NCI-H1930 (cell line): ENCODE measurements at places on chromosomes 5 and 9.

GRCh38 chr9:126880947-126881332, 20.5 kb downstream of the ZBTB34 start:
- DNase-seq = no peak

DNA sequence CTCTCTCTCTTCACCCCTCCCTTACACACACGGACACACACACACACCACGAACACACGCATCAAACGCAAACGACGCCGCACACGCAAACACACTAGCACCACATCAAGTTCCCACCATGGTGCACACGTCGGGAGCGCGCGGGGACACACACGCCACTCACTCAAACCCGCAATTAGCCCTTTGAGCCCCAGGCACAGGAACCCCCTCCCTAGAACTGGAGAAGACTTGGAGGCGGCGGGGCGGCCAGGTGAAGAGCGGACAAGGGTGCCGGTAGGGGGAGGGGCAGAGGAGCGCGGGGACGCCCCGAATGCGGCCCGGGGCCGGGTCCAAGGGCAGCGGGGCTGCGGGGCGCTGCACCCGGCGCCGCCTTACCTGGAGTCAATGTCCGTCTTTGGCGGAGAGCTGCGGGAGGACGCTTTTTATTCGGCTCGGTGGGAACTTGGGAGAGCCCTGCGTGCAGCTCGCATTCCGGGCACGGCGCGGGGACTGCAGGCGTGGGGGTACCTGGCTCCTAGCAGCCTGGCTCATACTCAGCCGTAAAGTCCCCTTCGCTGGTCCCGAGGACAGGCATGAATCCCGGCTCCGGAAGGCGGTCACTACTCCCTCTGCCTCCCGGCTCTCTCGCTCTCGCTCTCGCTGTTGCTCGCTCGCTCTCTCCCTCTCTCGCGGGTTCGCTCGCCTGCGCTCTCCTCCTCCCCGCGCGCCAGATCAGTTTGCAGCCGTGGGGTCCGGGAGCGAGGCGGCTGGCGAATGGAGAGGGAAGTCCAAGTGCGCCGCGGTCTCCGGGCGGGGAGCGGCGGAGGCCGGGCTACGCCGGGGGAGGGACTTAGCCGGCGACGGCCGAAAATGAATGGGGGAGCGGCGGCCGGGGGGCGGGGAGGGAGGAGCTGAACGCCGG, at the start of gene BRINP1:
BRINP1 (minus strand) TSS at position 755 of the 901 bp plus-strand sequence. CDS start 56,080 bp downstream, outside the sequence.
- peak; percentile 24 for DNase-seq

DNA sequence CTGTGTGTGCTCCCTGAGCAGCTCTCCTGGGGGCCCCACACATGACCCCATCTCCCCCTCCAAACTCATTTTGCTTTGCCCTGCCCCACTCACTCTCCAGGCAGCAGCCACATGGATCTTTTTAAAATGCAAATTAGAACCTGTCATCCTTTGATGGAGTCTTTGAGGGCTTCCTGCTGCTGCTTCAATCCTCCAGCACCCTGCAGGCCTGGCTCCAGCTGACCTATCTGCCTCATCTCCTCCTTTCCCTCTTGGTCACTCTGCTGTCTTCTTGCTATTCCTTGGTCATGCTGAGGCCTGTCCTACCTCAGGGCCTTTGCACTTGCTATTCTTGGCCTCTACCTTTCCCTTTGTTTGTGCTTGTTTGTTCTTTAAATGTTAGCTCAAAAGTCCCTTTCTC, 17.9 kb downstream of the NDST1 start:
- no peak for DNase-seq

DNA sequence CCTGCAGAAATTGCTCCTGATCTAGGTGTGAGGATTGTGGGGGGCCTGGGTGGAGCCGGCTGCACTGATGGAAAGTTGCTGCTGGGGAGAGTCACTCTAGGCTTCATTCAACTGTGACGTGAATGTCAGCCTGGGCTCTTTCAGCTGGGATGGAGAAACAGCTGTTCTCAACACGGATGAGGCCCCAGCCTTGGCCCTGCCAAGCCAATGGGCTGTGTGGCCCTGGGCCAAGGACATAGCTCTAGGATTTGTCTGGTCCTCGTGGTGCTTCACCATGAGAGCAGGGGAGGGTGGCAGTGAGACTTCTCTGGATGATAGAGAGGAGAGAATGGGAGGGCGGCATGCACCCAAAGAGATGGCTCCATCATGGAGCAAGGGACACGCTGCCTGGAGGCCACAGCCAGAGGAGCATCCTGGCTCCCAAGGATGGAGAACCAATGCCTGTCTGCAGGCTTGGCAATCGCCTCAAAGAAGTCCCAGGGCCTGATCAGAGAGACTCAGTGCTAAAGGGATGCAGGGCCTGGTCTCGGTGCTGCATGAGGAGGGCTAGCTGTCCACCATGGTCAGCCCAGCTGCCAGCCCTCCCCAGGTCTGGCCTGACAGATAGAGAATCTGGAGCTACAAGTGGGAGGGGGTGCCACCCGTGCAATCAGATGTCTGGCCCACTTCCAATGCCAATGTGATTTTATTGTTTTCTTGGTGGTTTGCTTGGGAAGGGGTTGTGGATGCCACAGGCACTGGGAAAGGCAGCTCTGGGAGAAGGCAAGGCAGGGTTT, 141.0 kb downstream of the GADD45G start:
- DNase-seq = no peak
